Esophagus squamous epithelium (tissue), 5 donors: ENCODE measurements at places on chromosomes 3 and 15. TPM values are rescaled to one million over a fixed set of nuclear protein-coding genes. Genes with fewer than 3 reads are reported as not detected.

The CPNE4 gene
- total RNA-seq: not detected

The CPLX3 gene
- total RNA-seq: not detected

DNA sequence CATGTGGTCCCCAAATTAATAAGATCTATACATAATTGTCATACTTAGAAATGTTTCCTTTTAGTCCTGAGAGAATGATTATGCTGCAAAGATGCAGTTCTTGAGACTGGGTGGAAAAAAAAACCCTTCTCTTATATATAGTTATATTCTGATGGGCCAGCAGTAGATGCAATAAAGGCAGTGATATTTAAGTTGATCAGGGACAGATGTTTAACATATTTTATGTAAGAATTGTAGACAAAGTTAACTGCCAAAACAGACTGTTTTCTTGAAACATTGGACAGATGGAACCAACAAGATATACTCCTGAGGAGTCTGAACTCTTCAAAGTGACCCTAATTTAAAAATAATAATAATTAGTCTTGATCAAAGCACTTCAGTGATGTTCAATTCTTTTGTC, 172.0 kb upstream of the LRIG1 start:
- no peak for DNase-seq
- H3K27ac ChIP-seq: no peak overlapping the region
- no peaks in the 10 kb centered on the region for H3K36me3 ChIP-seq
- H3K4me3 ChIP-seq: no peak overlapping the region

DNA sequence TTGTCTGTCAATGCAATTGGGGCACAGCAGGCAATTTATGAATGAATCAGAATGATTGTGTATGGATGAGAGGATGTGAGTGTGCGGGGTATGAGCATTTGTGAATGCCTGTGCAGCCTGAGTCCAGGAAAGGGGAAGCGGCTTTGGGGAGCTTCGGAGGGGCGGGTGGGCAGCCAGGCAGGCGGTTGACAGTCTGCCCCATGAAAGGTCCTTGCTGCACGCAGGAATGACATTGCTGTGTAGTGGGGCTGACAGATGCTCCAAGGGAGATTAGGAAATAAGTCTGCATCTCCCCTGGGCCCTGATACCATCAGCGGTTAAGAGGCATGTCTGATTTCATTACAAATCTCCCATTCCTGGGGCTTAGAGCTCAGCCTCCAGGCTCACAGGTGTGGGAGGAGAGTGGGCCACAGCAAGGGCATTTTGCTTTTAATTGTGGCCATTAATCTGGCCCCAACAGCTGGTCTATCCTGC, 26.4 kb upstream of the TSPAN3 start:
- no peaks in the 10 kb centered on the region for H3K27me3 ChIP-seq
- DNase-seq: no peak
- no peaks in the 10 kb centered on the region for H3K36me3 ChIP-seq
- no peak overlapping the region for H3K4me3 ChIP-seq
- H3K27ac ChIP-seq: no peak overlapping the region

- no peak overlapping the region for H3K4me3 ChIP-seq
- H3K27me3 ChIP-seq: no peaks in the 10 kb centered on the region
- H3K27ac ChIP-seq: no peak overlapping the region
- H3K4me1 ChIP-seq: no peaks in the 10 kb centered on the region
- no peak for DNase-seq
Observed at GRCh38 chr3:52623234-52623792, 62.4 kb downstream of the PBRM1 start.

GRCh38 chr3:71232175-71232679, 351.3 kb downstream of the FOXP1 start:
- no peak overlapping the region for H3K4me3 ChIP-seq
- no peak for DNase-seq
- H3K36me3 ChIP-seq: no peaks in the 10 kb centered on the region
- H3K27me3 ChIP-seq: no peaks in the 10 kb centered on the region

The FGD5 gene
- 2.2 TPM for total RNA-seq

DNA sequence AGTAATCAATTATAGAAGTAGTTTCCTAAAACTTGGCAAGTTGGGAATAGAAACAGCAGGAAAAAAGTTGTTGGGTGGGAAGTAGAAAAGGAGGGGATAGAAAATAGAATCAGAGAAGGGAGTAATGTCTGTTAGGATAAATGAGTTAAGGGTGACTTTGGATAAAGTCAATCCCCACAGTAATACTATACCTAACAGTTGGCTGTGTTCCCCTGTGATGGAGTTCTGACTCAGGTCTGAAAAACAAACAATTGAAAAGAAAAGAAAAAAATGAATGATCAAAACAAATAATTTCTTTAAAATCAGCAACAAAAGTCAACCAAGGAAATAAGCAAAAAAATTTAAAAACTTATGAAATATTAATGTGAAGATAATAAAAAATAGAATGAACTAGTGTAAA, 50.3 kb downstream of the EMC4 start:
- H3K36me3 ChIP-seq: no peaks in the 10 kb centered on the region
- peaks cover 40% of the 10 kb centered on the region for H3K4me1 ChIP-seq
- H3K27ac ChIP-seq: no peak overlapping the region
- no peak for DNase-seq
- no peaks in the 10 kb centered on the region for H3K27me3 ChIP-seq
- no peak overlapping the region for H3K4me3 ChIP-seq

The GATA2 gene
- 1.7 TPM for total RNA-seq

The NDN gene
- 41.0 TPM for total RNA-seq

DNA sequence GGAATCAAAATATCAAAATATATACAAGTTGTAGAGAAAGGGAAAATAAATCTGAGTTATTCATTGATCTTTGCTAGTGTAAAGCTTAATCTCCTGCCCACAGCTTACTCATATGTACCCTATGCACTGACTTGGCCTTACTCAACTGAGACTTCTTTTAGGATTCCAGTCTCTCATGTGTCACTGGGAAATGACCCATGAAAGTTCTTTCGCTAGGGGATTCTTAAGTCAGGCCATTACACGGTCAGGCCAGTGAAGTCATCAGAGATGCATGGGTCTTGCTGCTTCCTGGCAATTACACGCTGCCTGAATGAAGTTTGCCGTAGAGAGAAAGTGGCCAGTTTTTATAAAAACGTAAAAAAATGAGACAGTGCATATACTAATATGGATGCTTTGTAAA, 20.7 kb upstream of the LPP start:
- H3K27me3 ChIP-seq: no peaks in the 10 kb centered on the region
- H3K4me1 ChIP-seq: no peaks in the 10 kb centered on the region
- no peaks in the 10 kb centered on the region for H3K36me3 ChIP-seq
- no peak overlapping the region for H3K27ac ChIP-seq
- no peak for DNase-seq

DNA sequence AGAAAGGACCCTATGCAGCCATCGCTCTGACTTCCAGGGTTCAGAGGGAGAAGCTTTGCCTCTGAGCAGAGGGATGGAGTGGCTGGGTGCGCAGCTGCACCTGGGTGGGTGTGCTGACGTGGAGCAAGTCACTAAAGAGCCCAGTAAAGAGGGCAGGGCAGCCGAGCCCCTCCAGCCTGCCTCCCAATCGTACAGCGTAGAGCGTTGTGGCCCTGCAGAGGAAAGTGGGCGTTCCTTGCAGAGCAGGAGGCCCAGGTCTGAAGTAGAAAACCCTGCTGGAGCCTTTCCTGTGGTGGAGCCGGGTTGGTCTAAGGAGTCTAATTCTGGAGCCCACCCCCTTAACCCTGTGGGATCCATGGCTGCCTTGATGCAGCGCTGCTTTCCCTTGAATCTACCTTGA, 61.0 kb downstream of the ABTB1 start:
- no peak overlapping the region for H3K27ac ChIP-seq
- H3K4me1 ChIP-seq: peaks cover 28% of the 10 kb centered on the region
- H3K4me3 ChIP-seq: no peak overlapping the region
- no peak for DNase-seq
- peaks cover 34% of the 10 kb centered on the region for H3K36me3 ChIP-seq

- H3K36me3 ChIP-seq: no peaks in the 10 kb centered on the region
- no peaks in the 10 kb centered on the region for H3K27me3 ChIP-seq
Observed at GRCh38 chr3:3443482-3443881, 264.0 kb upstream of the CRBN start.

- DNase-seq: no peak
- no peaks in the 10 kb centered on the region for H3K36me3 ChIP-seq
- no peaks in the 10 kb centered on the region for H3K27me3 ChIP-seq
- H3K4me1 ChIP-seq: no peaks in the 10 kb centered on the region
Observed at GRCh38 chr3:170703121-170703588, 117.3 kb upstream of the SLC7A14 start.

The FBXO40 gene
- total RNA-seq: not detected

The TRIM42 gene
- not detected for total RNA-seq

DNA sequence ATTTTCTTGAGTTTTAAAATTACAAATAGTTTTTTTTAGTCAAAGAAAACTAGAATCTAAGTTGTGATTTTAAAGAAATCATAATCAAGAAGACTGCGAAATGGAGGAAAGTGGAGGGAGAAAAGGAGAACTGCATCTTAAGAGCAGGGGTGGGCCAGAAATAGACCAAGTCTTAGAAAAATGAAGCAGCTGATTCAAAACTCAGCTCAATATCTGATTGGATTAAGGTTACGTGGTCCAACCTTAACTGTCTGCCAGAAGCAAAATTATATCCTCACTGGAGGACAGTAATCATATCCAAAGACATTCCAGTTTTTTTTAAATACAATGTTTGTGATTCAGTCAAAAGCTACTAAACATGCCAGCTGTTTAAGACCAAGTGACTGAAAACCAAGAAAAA, 41.4 kb downstream of the CHSY1 start:
- H3K27me3 ChIP-seq: no peaks in the 10 kb centered on the region
- no peaks in the 10 kb centered on the region for H3K36me3 ChIP-seq
- peaks cover 97% of the 10 kb centered on the region for H3K4me1 ChIP-seq
- H3K4me3 ChIP-seq: no peak overlapping the region
- peak overlapping the region; percentile 11 for H3K27ac ChIP-seq

DNA sequence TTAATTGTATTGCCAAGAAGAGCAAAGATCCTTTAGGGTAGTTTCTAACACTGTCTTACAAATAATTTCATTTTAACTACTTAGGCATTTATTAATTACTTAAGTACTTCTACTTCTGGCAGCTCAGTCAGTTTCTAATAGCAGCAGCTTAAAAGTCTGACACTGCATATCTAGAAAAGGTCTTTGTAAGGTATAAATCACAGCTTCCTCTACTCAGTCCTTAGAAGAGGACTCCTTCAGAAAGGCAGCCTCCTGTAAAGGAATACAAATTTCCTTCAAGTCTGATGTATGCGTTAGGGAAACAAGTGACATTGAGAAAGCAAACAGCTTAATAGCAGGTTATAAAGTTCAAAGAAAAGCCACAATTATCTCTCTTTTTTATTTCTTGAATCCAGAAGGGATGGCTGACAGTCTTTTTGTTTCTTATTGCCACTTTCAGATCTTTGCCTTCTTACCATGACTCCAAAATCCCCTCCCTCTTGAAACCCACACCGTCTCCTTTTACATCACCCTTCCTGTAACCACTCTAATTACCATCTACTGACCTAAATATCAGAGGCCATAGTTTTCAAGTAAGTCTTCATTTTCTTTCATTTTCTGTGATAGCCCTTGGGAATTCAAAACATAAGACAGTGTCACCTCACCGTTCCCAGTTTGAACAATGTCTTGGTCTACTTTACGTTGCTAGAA, 109.5 kb downstream of the CGGBP1 start:
- H3K4me1 ChIP-seq: no peaks in the 10 kb centered on the region
- no peak overlapping the region for H3K4me3 ChIP-seq
- H3K36me3 ChIP-seq: no peaks in the 10 kb centered on the region
- no peak for DNase-seq

GRCh38 chr3:40850861-40851260, 326.1 kb downstream of the ZNF621 start:
- no peak overlapping the region for H3K27ac ChIP-seq
- H3K27me3 ChIP-seq: no peaks in the 10 kb centered on the region
- DNase-seq: no peak
- no peak overlapping the region for H3K4me3 ChIP-seq
- H3K4me1 ChIP-seq: no peaks in the 10 kb centered on the region
- H3K36me3 ChIP-seq: no peaks in the 10 kb centered on the region

The C2CD4A gene
- total RNA-seq: 1.8 TPM

GRCh38 chr3:156705761-156706616, 31.6 kb downstream of the TIPARP start:
- H3K36me3 ChIP-seq: peaks cover 90% of the 10 kb centered on the region
- DNase-seq: no peak
- no peak overlapping the region for H3K4me3 ChIP-seq
- no peak overlapping the region for H3K27ac ChIP-seq
- H3K4me1 ChIP-seq: peaks cover 31% of the 10 kb centered on the region

GRCh38 chr3:161927131-161927530, 430.5 kb downstream of the OTOL1 start:
- no peak overlapping the region for H3K4me3 ChIP-seq
- H3K27me3 ChIP-seq: no peaks in the 10 kb centered on the region
- no peaks in the 10 kb centered on the region for H3K4me1 ChIP-seq
- H3K36me3 ChIP-seq: no peaks in the 10 kb centered on the region
- no peak overlapping the region for H3K27ac ChIP-seq

DNA sequence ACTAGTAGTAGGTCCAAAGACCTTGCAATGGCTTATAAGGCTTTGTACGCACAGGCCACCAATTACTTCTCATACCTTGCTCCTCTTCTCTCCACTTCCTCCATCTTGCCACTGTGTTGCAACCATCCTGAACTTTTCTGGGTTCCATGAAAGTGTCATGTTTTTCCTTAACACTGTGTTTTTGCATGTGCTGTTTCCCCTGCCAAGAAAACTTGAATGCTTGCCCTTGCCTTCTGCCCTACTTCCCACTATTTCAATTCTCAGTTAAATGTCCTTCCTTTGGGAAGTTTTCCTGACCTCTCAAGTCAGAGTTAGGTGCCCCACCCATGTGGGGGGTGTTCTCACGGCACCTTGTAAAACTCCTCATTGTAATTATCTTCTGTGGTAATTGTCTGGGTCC, 182.8 kb downstream of the THRB start:
- no peak overlapping the region for H3K27ac ChIP-seq
- H3K27me3 ChIP-seq: no peaks in the 10 kb centered on the region
- no peak for DNase-seq
- peaks cover 7% of the 10 kb centered on the region for H3K4me1 ChIP-seq
- no peaks in the 10 kb centered on the region for H3K36me3 ChIP-seq

GRCh38 chr3:128079823-128080222, 27.6 kb downstream of the SEC61A1 start:
- H3K36me3 ChIP-seq: no peaks in the 10 kb centered on the region
- H3K27ac ChIP-seq: no peak overlapping the region
- no peaks in the 10 kb centered on the region for H3K27me3 ChIP-seq
- no peak overlapping the region for H3K4me3 ChIP-seq

DNA sequence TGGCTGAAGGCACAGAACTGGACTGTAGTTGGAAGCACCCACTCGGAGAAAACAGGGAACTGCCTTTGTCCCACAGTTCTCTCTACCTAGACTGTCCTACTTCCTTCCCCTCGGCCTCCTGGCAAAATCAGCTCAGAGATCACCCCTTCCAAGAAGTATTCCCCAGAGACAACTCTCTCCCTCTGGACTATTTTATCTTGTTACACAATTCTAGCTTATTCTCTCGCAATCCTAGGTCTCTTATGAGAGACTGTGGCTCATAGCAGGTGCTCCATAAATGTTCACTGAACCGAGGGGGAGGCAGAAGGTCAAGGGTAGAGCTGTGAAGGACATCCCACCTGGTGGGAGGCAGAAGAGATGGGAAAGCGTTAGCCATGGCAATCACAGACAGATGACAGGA, 10.6 kb downstream of the HEG1 start:
- H3K36me3 ChIP-seq: no peaks in the 10 kb centered on the region
- H3K27ac ChIP-seq: peak overlapping the region; percentile 88
- H3K4me3 ChIP-seq: no peak overlapping the region
- no peak for DNase-seq
- peaks cover 63% of the 10 kb centered on the region for H3K4me1 ChIP-seq
